DMS 273 treated with DMSO at 0.1 percent for 48 hours (cell line): ENCODE measurements at places on chromosomes 2 and 18.

- DNase-seq, result no peak
Measured at GRCh38 chr2:32489061-32489460, 132.2 kb downstream of the BIRC6 start.

GRCh38 chr2:228282376-228282775 is 100.9 kb upstream of the SPHKAP start:
- no peak for DNase-seq

DNA sequence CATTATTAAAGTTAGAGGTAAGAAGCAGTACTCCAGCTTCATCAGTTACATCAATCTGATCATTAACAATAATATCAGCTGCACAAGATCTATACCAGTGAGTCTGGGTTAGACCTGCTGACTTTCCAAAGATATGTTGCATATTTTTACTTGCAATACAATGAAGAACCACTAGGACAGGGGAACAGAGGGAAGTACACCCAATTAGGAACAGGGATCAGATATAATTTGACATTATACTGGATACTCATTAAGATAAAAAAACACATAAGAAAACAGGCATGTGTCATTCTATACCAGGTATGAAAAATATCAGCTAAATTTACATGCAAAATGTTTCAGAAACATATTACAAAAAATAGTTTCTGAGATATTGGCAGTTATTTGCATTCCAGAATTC is 995.1 kb upstream of the DDX18 start:
- DNase-seq, result no peak

GRCh38 chr2:36197181-36197971 is 158.2 kb upstream of the CRIM1 start:
- DNase-seq, result no peak

DNA sequence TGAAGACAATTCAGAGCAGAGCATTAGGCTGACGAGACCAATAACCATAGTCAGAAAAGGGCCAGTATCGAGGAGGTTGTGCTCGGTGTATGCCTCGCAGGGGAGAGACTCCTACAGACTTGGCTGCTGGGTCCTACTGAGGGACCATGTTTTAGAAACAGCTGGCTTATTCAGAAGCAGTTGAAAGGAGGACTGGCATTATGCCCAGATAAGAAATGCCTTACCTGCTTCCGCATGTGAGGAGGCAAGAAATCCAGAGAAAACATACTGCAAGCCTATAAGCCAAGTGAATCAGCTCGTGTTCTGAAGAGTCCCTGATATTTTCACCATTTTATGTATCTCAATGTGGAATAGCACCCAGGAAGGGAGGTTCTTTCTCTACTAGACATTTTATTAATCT is 434.7 kb downstream of the GRB14 start:
- DNase-seq, result peak; percentile 4

GRCh38 chr2:57885742-57886141 is 160.9 kb upstream of the VRK2 start:
- no peak for DNase-seq

DNA sequence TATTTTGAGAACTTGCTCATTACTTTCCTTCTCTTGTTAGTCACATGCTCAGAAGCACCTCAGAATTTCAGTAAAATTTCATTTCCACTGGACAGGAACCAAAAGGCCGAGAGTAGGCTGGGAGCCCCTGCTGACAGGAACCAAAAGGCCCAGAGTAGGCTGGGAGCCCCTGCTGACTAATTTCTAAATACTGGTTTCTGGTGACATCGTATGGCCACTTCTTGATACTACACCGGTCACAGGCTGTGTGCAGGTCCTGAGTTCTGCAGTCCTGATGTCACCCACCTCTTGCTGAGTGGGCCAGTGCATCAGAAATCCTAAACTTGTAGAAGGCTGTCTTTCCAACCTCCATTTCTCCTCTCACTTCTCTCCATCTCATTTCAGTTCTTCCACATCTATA is 17.7 kb upstream of the EN1 start:
- DNase-seq, result peak; percentile 1
